Occipital lobe (tissue), 3 donors: ENCODE measurements at places on chromosomes 2 and 18. TPM values are rescaled to one million over a fixed set of nuclear protein-coding genes. Genes with fewer than 3 reads are reported as not detected.

- no peak for DNase-seq
Observed at GRCh38 chr18:62862466-62862865, 147.1 kb downstream of the PHLPP1 start.

- DNase-seq, result no peak
Observed at GRCh38 chr2:150066490-150066889, 421.0 kb downstream of the RND3 start.

DNA sequence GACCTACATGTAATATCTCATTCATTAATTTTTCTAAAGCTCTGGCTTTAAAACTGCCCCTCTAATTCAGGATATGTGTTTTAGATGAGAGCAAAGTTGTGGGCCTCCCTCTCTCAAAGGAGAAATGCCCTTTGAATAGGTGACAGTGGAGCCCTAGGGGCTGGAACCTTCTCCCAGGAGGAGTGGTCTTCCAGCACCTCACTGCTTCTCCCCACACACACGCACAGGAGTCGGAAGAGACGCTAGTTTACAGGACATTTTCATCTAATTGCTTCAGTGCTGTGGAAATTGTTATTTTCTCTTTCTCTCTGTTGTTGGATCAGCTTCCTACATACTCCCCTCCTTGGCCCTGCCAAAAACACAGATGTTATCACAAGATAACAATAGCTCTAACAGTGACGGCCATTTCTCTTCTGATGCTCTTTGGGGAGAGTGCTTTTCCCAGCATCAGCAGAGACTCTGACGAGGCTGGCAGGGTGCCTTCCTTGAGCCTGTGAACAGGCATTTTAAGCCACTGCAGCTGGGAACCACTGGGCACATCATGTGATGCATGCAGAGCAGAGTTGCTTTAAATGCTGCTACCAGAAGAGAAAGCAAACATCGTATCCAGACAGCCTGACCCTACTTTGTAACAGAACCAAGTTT lies 209.4 kb upstream of the SP5 start:
- DNase-seq, result peak; percentile 77

DNA sequence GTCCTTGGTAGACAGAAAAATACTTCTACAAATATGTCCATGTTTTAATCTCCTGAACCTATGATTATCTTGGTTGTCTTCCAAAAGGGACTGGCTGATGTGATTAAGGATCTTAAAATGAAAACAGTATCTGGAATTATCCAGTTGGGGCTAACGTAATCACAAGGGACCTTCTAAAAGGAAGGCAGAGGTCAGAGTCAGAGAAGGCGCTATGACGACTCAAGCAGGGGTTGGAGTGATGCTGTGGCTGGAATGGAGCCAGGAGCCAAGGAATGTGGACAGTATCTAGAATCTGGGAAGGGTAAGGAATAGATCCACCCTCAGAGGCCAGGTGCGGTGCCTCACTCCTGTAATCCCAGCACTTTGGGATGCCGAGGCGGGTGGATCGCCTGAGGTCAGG lies 4.2 kb upstream of the USP14 start:
- no peak for DNase-seq

DNA sequence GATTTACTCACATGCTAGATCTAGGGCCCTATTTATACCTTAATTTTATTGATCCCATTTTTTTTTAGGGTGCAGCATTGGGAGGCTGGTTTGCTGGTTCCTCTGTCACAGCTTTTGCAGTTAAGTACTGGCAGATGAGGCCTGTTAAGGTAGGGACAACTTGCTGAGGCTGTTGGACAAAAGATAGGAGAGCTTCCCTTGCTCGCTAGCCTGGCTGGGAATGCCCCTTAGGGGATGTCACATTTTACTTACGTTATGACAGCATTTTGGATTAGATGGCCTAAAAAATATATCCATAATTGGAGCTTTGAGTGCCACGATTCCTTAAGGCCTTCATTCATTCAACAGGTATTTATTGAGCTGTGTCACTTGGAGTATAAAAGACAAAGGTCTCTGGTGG lies 8.2 kb downstream of the LGALSL start:
- DNase-seq, result no peak

DNA sequence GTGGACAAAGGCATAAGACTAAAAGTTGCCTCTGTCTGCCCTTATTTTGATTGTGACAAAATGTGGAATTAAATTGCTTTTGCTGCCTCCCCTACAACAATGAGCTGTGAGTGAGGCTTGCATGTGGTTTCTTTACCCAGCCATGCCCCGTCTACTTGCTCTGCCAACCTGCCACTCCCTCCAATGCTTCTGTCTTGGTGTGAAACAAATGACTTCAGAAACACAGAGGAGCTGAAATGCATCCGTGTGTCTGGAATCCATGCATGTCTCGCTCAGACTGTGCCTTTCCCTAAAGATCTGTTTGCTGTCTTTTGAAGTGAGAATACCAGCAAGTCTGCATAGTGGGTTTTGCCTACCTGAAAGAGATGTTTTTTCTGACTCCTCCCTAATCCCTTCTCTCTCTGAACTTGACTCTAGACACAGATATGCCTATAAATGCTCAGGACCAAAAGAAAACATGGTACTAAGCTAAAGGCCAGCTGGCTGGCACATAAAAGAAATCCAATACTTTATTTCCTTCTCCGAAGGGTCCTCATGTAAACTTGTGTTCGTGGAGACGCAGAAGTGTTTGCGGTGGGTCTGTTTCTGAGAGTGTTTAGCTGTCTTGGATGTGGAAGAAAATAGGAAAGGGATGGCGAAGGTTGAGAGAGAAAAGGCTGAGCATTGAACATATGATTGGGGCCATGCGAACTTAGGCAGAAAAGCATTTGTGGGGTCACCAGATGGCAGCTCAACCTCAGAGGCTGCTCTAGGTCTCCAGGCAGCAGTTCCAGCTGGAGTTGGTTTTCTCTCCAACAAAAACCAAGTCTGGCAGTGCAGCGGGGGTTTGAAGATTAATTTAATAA lies 120.5 kb downstream of the CCBE1 start:
- no peak for DNase-seq

DNA sequence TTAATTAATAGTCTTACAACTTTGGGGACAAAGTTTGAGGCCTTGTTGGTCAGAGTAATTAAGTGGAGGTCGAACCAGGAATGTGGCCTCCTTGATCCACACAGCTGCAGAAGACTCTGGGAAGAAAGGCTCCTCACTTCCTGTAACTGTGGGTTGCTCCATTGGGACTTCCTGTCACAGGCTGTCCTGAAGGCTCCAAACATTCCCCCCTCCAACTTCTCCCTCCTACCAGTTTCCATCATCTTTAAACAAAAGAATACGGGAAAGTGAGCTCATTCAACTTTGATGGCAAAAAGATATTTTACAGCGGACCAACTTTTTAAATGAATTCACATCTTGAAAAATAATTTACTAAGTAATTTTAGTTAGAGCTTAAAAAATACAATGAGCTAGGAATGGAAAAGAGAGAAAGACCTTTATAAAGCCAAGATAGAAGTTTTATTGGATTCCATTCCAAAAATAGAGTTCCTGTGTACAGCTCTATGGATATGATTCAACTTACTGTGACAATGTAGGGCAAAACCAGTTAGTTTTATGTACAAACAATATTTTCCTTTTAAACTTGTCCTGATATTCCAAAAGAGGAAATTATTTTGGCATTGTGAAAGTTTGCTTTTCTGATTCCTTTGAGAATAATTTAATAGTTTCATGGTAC lies 212.0 kb upstream of the NABP1 start:
- DNase-seq, result no peak

GRCh38 chr18:69326094-69326493 lies 74.6 kb upstream of the DOK6 start:
- DNase-seq, result no peak

The POTEI gene
- not detected for total RNA-seq

The ALK gene
- 0.78 TPM for total RNA-seq

The POTEC gene
- not detected for total RNA-seq
